ENCODE measurements at places on chromosomes 4 and X. TPM values are rescaled to one million over a fixed set of nuclear protein-coding genes. Genes with fewer than 3 reads are reported as not detected.

GRCh38 chr4:95027905-95028618 is 270.3 kb downstream of the BMPR1B start:
- DNase-seq = no peak

DNA sequence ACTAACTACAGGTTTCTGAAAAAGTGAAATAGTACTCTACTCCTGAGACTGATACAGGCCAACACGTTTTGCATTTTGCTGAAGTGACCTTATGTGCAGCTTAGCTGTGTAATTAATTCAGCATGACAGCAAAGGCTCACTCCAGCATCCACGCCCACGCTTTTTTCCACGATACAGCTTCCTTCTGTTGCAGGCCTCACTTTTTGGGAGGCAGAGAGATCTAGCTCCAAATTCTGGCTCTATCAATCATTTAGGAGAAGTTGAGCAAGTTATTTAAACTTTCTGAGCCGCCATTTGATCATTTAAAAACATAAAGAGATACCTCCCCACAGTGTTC is 160.3 kb downstream of the AFAP1 start:
- DNase-seq = peak; percentile 75

GRCh38 chr4:34733185-34733941 is 1511.0 kb downstream of the ARAP2 start:
- peak; percentile 16 for DNase-seq

GRCh38 chr4:25100021-25100555 is 60.2 kb downstream of the SEPSECS start:
- DNase-seq = no peak

Gene TLR7
- 1.2 TPM for total RNA-seq

Gene ERCC6L
- total RNA-seq = 4.0 TPM
